Vagina (tissue), 2 donors: ENCODE measurements at places on chromosomes 5 and 9.

DNA sequence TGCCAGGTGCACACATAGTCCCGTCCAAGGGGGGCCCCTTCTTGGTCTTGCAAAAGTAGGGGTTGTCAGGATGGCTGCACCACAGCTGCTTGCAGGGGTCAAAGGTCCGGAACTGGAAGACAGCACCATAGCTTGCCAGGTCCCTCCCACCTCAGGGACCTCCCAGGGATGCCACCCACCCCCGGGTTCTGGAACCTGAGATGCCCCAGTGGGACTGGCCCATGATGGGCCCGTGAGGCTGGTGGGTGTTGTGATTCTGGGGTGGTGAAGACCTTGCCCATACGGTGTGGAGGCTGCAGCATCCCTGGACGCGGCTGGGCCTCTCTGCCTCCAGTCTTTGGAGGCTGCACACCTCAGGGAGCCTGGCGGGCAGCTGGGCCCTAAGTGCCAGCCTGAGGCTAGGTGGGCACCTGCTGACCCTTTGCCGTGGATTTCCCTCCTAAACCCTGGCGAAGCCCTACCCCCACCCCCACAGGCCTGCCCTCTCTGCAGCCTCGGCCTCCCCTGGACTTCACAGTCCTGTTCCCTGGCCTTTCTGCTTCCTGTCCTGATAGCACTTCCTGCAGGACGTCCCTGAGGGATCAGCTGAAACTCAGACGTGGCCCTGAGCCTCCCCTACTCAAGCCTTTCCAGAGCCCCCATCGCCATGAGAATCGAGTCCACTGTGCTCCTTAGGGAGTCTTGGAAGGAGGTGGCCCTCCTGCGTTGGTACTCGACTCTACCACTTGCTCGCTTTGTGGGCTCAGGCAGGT lies 92.1 kb downstream of the ZNF354C start:
- no peak for DNase-seq

GRCh38 chr5:108639366-108639765 lies 108.3 kb upstream of the FER start:
- no peak for DNase-seq

GRCh38 chr9:87512311-87512710 lies 14.6 kb downstream of the DAPK1 start:
- no peak for DNase-seq

DNA sequence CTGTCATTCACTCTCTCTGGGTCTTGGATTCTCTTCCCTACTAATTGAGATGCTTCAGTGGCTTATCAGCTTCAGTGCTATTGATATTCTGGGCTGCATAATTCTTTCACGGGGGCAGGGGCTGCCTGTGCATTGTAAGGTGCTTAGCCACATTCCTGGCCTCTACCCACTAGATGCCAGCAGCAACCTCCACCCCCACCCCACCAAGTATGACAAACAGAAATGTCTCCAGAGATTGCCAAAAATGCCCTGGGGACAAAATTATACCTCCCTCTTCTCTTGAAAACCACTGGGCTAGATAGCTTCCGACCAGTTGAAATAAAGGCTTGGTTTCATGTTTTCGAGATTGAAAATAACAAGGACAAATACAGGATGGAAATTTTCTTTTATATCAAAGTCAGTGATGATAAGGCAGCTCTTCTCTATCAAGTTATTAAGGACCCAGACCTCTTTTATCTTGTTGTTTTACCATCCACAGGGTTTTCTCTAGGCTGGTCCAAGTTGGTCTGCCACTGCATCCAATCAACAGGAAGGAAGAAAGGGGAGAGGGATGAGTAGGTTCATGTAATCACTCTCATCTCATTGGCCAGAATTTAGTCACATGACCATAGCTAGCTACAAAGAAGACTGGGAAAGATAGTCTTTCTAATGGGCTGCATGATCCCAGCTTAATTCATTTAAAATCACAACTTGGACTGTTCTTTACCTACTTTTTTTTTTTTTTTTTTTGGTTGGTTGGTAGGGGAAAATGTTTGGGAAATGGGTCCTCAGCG lies 92.1 kb upstream of the RANBP3L start:
- no peak for DNase-seq

GRCh38 chr5:18037718-18038117 lies 403.5 kb downstream of the TAF11L14 start:
- DNase-seq: no peak

GRCh38 chr9:123387686-123388085 lies 31.7 kb downstream of the CRB2 start:
- no peak for DNase-seq

DNA sequence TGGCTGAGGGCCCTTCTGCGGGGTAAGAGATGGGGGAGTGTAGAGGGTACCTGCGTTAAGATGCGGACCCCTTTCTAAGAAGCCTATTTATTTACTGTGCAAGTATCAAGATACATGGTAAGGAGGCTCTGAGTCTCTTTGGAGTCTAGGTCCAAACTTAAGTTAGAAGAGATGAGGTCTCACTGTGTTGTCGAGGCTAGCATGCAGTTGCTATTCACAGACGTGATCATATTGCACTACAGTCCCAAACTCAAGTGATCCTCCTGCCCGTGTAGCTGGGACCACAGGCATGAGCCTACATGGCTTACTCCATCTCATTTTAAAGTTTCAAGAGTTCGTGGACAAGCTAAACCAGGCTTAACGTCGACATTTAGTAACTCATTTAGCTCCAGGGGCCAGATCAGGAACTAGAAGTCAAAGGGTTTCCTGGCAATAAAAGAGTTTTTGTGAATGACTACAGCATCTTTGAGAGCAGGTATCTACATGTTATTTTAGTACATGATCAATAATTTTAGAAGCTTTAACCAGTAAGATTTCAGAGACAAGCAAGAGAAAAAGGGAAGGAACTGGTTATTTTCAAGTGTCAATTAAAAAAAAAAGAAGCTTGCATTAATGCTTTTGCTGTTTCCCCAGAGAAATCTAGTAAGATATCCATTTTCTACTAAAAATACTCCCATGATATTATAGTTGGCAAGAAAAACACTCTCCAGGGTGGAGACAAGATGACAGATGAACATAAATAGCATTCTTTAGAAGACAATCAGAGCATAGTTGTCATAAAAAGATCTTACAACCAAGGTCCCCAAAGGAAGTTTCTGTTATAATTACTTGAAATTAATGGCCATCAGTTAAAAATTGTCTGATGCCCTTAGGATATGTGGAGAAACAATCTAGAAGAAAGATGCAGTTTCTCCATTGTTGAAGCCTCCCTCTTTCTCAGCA lies 141.3 kb downstream of the SCAMP1 start:
- DNase-seq: no peak

- no peak for DNase-seq
Observed at GRCh38 chr5:137501846-137502406, 2.8 kb upstream of the SPOCK1 start.

- DNase-seq: no peak
Observed at GRCh38 chr9:94183240-94183999, 75.7 kb upstream of the ZNF169 start.

DNA sequence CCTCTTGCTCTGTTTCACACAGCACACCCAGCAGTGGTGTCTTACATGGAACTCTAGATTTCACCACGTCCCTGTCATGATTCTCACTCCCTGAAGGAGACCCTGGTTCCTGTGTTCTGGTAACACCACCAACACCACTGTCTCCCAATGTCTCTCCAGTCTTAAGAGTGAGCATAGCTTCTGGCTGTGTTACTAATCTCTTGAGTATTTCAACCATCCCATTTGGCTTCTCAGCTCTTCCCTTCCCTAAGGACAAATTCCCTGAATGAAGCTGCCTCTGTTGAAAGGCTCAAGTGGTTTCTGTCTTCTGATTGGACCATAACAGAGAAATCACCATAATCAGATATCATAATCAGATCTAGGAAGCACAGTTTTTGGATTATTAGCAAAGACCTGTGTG lies 311.8 kb downstream of the DNAH5 start:
- no peak for DNase-seq

DNA sequence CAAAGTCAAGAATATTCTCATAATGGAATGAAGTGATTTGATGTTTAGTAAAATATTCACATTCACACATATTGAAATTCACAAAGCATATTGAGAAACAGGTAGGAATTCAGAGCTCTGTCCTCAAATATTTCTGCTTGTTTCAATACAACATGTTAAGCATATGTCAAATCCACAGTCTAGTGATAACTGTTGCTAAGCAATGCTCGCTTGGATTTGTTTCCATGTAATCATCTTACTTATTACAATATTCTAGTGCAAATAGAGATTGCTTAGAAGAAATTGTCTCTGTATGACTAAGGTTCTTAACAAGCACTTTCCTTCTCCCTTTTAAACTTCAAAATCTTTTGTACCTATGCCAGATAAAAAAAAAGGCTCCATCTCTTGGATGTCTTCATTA lies 995.7 kb downstream of the CDH18 start:
- DNase-seq: no peak

- no peak for DNase-seq
Observed at GRCh38 chr5:168609806-168610482, 30.8 kb upstream of the PANK3 start.

DNA sequence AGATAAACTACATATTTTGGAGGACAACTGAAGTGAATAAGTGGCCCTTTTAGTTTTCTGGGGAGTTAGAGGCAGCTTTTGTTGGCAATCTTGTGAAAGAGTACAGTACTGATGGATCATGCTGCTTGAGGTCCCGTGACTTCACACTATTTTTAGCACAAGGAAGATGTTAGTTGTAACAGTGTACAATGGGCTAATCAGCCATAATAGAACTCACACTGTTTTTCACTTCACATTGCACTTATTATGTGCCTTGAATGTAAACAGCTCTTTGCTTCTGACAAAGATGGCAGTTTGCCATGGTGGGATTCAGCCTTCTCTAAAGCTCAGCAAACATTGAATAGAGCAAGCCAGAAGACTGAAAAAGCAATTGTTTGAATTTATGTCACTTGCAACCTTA lies 176.7 kb upstream of the ZNF608 start:
- DNase-seq: no peak

DNA sequence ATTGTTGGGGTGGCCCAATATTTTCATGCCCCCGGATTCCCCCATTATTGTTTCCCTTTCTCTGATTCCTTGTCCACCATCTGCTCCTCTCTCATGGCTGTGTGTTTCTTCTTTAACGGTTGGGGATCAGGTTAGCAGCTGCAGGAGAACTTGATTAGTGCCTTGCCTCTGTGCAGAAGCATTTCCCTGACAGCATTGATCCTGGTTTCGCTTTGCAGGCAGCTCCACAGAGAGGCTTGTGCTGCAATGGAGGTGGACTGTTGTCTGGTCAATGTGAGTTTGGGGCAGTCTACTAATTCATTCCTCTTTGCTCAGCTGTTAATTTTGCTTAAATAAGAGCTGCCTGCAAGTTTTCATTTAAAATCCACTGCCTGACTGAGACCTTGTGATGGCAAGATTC lies 32.5 kb upstream of the SSBP2 start:
- DNase-seq: no peak

GRCh38 chr9:115469841-115470240 lies 351.9 kb upstream of the TNC start:
- no peak for DNase-seq

DNA sequence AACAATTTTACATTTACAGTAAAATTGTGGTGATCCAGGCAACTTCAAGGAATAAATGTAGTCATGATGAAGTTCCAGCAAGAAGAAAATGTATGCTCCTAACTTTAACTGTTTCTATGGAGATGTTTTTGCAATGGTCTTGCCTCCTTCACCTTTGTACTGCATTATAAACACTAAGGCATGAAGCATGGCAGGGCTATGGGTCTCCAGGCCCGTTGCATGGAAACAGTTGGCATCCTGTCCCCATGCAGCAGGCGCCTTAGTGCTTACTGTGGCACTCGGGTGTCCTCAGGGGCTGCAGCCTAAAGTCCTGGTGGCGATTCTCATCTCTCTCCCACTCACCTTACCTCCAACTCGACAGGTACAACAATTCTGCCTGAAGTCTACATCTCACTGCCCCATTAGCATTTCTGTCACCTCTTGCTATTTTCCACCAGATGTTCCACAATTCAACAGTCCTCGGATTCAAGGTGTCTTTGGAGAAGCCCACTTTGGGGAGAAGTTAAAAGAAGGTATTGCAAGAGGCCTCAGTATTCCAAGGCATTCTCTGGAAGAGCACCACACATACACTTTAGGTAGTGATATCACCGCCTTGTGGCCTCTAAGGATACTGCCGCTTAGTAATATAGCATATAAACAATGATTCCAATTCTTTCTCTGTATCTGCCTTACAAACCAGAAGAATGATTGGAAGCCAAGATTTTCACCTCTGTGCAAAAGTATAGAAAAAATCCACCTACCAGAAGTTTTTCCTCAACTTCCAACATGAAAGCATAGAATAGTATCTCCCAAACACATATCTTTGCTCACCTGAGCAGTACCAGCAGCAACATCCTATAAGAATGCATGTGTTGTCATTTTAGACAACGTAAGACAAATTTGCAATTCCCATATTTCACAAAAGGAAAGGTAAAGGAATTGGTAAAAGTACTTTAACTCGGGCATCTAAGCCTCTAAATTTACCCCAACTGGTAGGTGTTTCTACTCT lies 5.1 kb downstream of the LIFR start:
- no peak for DNase-seq

- no peak for DNase-seq
Observed at GRCh38 chr5:10401498-10401897, 40.2 kb upstream of the ROPN1L start.

GRCh38 chr9:72533322-72533721 lies 11.9 kb downstream of the TMC1 start:
- DNase-seq: no peak

- DNase-seq: no peak
Observed at GRCh38 chr5:32304622-32305021, 8.1 kb downstream of the MTMR12 start.

- no peak for DNase-seq
Observed at GRCh38 chr5:177355868-177356168, 1.9 kb upstream of the RGS14 start.

DNA sequence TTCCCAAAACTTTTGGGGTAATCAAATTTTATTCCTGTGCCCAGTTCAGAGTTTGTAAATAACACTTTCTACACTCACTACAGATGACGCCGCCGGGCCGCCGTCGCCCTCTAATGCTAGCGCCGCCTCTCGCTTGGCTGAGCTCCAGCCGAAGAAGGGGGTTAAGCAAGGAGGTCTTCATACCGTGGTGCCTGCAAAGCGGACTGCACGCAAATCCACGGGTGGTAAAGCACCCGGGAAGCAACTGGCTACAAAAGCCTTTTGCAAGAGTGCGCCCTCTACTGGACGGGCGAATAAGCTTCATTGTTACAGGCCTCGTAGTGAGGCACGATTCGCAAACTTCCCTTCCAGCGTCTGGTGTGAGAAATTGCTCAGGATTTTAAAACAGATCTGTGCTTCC lies 280.4 kb downstream of the MEF2C start:
- DNase-seq: no peak

GRCh38 chr5:170267431-170268152 lies 30.0 kb downstream of the LCP2 start:
- DNase-seq: no peak
